ENCODE measurements at places on chromosomes 5 and 9.

DNA sequence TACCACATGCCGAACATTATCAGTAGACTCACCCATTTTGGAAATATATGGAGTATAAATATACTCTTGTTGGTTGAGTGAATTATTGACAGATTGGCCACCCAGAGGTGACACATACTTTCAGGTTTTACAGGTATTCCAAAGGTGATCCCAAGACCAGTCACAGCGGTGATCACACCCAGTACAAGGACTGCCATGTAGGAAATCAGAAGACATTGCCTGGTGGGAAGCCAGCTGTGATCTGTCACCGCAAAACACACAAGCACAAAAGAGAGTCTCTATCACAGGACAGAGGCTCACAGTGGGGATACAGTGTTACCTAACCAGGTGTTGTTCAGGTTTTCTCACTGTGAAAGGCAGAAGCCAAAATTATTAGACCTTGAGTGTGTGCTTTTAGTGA is 15.8 kb downstream of the BTF3 start:
- no peak for DNase-seq

DNA sequence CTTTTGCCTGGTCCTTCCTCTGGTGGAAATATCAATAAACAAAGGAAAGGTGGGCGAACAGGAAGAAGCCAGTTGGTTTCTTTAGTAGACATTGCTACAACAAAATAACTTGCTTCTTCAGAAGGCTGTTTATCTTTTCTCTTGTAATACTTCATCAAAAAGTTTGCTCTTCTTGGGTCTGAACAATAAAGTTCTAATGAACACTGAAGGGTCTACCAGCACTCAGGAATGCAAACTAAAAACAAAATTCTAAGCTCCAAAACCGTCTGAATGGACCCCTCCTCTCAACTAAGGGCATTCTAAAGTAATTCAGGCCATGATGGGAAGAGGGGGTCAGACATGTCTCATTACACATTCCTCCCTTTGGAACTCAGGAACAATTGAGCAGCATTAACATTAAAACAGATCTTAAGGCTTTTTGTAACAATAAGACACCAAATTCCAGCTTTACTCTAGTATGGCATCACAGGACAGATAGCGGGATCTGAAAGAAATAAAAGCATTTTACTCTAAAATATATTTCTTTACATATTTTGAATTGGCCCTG is 2.3 kb downstream of the TBCA start:
- no peak for DNase-seq

GRCh38 chr5:119330367-119331183 is 25.2 kb upstream of the TNFAIP8 start:
- no peak for DNase-seq

DNA sequence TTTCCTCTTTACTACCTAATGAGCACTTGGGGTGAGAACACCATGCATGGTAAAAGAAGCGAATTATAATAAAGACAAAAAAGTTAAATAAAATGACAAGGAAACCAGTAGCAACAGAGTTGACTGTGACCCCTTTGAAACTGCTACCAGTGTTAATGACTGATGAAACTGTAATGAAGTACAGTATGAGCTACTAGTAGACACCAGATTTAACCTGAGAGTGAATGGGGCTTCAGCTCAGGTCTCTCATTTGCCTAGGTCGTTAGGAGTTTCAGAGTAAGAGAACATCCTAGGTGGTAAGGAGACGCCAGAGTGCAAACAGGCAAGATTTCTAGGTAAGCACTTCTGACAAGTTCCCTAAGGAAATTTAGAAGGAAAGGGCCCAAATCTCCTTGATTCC is 346.4 kb downstream of the BNC2 start:
- no peak for DNase-seq

GRCh38 chr5:51890435-51891116 is 507.3 kb downstream of the ISL1 start:
- DNase-seq = no peak

Measured in DMS153 (cell line).